ENCODE measurements at places on chromosomes 11 and 22.

DNA sequence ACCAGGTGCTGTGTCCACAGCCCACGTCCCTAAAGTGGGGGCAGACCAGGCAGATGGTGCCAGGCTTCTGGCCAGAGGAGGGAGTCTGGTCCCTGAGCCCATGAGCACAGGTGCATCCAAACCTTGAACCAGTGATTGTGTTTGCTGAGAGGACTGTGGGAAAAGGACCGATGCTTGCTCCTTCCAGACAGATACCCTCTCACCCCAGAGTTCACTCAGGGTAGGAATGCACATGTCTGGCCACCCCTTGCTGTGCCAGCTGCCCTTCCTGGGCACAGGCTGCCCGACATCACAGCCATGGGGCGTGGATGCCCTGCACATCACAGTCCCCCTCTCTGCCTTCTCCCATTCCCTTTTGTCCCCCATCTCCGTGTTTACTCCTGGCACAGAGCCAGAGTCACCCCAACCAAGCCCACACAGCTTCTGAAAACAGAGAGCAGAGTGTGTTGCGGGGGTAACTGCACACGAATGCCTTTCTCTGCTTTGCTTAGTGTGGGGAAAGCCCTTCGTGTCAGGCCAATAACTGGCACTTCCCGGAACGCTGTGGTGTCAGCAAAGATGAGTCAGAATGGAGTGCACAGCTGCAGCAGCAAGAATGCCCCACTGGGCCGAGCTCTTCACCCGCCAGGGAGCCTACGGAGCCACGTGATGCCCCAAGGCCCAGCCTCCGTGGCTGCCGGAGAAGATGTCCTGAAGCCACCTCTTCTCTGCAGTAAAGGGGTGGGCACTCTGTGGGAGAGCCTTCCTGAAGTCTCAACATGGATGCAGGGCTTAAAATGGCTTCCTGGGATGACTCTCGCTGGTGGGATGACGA is 7.6 kb downstream of the CARS1 start:
- DNase-seq, result no peak

DNA sequence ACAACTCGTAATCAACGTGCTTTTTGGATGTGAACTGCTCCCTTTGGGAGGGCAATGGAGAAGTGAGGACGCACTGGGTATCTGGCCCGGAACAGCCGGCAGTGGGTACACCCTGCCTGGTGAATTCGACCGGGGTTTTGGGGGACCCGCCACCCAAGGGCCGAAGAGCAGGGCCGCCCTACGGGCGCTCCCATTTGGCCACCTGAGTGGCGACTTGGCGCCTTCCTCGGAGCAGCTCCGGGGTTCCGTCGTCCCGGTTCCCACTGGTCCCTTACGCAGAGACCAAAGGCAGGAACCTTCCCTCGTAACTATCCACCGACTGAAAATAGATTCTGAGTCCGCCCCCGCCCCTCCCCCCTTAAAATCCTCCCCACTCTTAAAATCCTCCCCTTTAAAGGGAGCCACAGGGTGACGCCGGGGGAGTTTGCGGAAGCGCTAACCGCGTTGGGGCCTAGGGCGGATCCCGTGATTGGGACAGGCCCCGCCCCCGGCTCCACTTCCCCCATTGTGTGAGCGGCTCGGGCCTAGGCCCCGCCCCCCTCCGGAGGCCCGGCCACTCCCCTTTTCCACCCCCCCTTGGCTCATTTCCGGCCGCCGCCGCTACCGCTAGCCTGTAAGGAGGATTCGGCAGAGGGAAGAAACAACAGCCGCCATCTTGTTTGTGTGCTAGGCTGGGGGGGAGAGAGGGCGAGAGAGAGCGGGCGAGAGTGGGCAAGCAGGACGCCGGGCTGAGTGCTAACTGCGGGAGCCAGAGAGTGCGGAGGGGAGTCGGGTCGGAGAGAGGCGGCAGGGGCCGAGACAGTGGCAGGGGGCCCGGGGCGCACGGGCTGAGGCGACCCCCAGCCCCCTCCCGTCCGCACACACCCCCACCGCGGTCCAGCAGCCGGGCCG is 1.0 kb upstream of the EP300 start:
- peak; percentile 99 for DNase-seq

GRCh38 chr22:38088629-38089473 is 4.9 kb upstream of the SLC16A8 start:
- DNase-seq, result no peak

DNA sequence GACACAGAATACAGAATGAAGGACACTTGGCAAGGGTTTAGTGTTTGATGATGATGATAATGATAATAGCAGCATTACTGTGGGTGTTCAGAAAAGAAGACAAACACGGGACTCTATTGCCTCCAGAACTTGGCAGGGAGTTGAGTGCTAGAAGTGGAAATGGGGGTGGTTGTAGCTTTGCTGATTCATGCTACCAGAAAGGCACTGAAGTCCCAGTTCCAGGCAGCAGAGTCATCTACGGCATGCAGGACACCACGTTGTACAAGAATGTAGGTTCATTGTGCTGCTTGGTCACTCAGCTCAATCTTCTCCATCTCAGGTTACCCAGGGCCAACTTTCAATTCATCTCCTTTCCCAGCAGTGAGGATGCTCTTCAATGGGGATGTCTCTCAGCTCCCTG is 115.7 kb downstream of the NTM start:
- no peak for DNase-seq

DNA sequence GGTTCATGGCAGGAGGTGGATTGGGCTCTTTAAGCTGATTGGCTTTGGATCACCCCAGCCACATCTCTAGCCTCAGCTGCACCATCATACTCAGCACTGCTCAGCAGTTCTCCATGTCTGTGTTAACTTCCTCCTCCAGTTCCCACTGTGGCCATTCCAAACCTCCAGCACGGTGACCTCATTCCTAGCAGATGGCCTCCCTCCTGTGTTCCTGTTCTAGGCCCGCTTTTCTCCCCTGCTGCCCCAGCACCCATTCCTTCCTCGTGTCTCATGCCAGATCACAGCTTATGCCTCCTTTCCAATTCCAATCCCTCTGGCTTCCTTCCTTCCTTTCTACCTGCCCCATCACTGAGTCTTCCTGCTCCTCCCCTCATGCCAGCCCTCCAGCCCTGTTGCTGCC is 96.1 kb downstream of the MICAL2 start:
- no peak for DNase-seq

DNA sequence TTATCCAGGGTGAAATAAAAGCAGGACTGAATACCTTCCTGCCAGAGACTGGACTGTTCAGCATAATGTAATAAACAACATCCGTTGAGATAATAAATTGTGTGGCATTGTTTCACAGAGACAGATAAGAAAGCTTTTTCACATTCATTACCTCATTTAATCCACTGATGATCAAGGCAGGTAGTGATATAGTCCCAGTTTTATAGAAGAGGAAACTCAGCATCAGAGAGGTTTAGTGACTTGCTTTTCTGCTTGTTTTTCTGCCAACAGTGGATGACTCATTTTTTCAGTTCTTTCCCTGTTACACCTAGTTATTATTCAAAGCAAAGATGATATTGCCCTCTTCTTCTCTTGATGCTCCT is 4.0 kb downstream of the MYO18B start:
- DNase-seq, result no peak

- DNase-seq, result no peak
These were observed 50.9 kb downstream of the APOL1 start for GRCh38 chr22:36303874-36304273.

GRCh38 chr22:34800260-34800980 is 265.5 kb upstream of the ISX start:
- DNase-seq, result peak; percentile 91

DNA sequence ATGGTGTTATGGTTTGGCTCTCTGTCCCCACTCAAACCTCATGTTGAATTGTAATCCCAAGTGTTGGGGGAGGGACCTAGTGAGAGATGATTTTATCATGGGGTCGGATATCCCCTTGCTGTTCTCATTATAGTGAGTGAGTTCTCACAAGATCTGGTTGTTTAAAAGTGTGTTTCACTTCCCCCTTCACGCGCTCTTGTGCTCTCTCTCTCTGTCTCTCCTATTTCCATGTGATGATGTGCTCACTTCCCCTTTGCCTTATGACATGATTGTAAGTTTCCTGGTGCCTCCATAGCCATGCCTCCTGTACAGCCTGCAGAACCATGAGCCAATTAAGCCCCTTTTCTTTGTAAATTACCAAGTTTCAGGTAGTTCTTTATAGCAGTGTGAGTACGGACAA is 765.1 kb downstream of the KCNA4 start:
- DNase-seq, result no peak

DNA sequence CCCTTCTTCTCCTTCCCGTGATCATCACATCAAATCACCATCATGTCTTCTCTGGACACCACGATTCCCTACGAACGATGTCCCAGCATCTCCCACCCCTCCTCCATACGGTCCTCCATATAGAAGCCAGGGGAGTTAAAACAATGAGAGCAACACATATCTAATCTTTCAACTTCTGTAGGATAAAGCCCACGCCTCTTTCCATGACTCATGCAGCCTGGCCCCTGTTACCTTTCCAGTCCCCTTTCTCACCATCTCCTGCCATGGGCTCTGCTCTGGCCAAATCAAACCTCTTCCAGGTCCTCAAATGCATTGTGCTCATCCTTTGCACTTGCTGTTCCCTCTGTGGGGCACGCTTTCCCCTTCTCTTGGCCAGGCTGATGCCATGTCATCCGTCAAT is 23.6 kb downstream of the RPS6KA4 start:
- DNase-seq, result no peak

DNA sequence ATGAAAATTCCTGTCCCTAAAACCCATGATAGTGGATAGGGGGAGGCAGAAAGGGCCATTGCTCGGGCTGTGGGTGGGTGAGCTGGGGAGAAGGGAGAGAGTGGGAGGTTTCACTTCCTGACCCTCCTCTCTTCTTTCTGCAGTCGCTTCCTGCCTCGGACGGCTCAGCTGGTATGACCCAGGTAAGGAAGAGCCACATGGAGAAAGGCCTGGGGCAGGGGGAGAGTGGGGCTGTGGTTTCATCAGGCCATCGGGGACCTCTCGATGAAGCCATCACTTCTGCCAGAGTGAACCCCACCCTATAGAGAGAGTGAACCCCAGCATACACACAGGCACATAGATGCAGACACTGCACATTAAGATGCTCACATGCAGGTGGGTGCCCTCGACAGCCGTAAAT is 12.6 kb downstream of the CD5 start:
- DNase-seq, result no peak

DNA sequence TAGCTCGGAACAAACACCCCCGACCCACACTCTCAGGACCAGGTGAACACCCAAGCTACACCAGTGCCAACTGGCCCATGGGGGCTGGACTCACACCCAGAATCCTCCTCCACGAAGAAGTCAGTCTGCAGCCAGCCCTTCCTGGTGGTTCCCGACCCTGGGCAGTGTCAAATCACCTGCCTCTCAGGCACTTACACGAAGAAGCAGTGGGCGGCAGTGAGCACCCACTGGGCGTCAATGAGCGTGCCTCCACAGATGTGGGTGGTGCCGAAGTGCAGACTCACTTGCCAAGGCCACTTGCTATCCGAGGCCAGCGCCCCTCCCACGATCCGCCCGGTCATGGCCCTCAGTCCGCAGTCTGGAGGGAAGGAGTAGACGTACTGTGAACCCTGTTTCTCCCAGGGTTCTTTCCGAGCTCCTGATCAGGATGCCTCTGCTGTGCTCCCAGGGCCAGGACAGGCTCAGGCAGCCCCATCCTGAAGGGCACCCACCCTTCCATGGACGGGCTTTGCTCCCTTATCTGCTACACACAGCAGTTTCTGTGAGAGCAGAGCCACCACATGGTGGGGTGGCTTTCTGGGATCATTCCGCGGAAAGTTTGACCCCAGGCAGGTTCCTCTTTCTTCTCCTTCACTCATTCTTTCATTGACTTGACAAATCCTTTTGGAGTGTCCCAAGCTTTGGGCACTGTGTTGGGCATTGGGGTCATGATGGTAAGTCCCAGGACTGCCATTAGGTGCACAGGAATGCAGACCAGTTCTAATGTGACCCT is 19.4 kb downstream of the TMPRSS13 start:
- DNase-seq, result no peak

- no peak for DNase-seq
These were observed 17.9 kb upstream of the ZC3H12C start for GRCh38 chr11:110075105-110075846.

DNA sequence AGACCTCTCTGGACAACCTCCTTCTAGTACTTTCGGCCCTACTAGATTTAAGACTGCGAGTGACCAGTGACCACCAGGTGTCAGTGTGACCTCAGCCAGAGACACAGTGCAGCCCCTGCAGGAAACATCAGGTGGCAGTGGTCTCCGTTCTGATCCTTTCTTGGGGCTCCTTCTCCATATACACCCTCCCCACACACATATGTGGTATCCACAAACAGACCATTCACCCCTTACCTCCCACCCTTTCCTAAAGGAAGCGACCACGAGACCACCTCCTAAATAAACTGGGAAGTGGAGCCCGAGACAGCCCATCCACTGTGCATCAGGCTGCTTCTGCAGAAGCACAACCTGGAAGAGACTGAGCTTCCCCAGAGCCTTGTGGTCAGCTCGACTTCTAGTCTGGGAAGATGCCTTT is 38.5 kb upstream of the CYP2D6 start:
- DNase-seq, result peak; percentile 84

GRCh38 chr22:26552466-26552865 is 37.5 kb downstream of the TPST2 start:
- no peak for DNase-seq

DNA sequence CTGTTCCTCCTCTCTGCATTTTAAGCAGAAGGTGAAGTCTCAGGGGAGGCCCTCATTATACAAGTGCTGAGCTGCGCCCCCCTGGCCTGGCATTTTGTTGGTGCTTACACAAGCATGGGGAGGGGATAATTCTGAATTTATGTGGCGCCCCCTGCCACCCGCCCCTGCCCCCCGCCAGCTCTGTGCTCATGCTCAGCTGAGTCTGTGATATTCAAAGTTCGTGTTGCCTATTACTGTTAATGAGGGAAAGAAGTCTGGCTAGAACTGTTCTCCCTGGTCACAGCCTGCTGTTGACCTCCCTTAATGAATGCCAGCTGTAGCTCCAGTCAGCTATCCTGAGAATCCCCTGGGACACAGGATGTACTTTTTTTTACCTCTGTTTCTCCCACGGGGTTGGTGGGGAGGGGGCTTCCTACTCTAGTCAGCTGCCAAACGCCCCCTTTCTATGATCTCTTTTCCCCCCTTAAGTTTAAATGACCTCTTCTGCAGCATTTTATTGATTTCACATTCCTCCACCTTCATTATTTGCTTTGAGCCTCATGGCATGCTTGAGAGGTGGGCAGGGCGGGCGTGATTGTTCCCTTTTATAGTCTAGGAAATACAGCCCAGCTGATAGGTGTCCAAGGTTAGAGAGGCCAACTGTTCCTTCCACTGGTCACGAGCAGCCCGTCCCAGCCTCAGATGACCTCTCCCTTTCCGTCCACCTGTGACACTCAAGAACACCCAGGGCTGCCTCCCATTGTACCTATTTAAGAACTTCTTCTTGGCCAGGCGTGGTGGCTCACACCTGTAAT is 12.2 kb downstream of the USP2 start:
- DNase-seq, result no peak

Data from renal pelvis (tissue), 12 donors.